ENCODE measurements at places on chromosomes 5 and 9. TPM values are rescaled to one million over a fixed set of nuclear protein-coding genes. Genes with fewer than 3 reads are reported as not detected.

SPINK6 gene
- not detected for total RNA-seq

GAPT gene
- total RNA-seq = not detected

- H3K36me3 ChIP-seq = no peaks in the 10 kb centered on the region
- H3K27ac ChIP-seq = no peak overlapping the region
- H3K27me3 ChIP-seq = no peaks in the 10 kb centered on the region
- DNase-seq = no peak
These were observed 63.0 kb upstream of the CDK20 start for GRCh38 chr9:88037285-88037845.

DNA sequence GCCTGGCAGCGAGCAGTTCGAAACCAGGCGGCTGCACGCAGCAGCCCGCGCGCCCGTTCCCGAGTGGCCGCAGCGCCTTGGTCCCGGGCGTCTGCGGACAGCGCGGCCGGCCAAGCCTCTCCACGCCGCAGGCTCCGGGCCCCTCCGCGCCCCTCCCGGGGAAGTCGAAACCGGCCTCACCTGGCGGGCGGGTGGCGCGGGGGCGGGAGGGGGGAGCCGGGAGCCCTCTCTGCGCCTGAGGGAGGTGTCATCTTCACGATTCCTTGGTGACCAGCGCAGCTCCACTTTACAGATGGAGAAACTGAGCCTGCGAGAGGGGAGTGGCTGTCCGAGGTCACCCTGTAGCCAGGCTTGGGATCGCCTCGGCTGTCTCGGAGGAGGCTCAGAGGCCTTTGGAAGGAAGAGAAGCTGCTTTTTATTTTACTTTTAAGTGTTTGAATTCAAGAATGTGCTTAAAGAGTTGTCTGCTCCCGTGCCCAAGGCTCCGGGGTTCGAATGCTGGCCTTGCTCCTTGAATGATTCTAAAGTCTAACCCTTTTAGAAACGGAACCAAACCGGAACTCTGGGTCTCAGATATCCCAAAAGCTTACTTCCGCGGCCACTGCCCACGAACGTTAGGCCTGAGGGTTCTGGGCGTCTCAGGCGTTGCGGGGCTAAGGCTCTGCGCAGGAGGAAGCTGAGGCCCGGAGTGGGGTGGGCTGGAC, 662 bp downstream of the SUSD3 start:
- H3K36me3 ChIP-seq = no peaks in the 10 kb centered on the region
- peak overlapping the region; percentile 71 for H3K4me3 ChIP-seq
- H3K27me3 ChIP-seq = no peaks in the 10 kb centered on the region
- H3K4me1 ChIP-seq = peaks cover 27% of the 10 kb centered on the region

- H3K4me3 ChIP-seq = peak overlapping the region; percentile 45
- H3K36me3 ChIP-seq = no peaks in the 10 kb centered on the region
- no peaks in the 10 kb centered on the region for H3K27me3 ChIP-seq
- H3K4me1 ChIP-seq = peaks cover 51% of the 10 kb centered on the region
These were observed 509.8 kb downstream of the CCDC171 start for GRCh38 chr9:16062542-16063240.

GRCh38 chr9:8733131-8733954, 933.8 kb upstream of the DMAC1 start:
- no peaks in the 10 kb centered on the region for H3K4me1 ChIP-seq
- no peaks in the 10 kb centered on the region for H3K36me3 ChIP-seq
- DNase-seq = no peak
